ENCODE measurements at places on chromosomes 7 and 10.
A peak's percentile ranks its signal among the peaks of the same experiment; 100 is the strongest.

DNA sequence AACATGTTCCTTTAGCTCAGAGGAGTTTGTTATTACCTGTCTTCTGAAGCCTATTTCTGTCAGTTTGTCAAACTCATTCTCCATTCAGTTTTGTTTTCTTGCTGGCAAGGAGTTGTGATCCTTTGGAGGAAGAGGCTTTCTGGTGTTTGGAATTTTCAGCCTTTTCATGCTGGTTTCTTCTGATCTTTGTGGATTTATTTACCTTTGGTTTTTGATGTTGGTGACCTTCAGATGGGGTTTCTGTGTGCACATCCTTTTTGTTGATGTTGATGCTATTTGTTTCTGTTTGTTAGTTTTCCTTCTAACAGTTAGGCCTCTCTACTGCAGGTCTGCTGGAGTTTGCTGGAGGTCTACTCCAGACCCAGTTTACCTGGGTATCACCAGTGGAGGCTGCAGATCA lies 118.6 kb downstream of the PPP1R9A start:
- DNase-seq, result no peak

DNA sequence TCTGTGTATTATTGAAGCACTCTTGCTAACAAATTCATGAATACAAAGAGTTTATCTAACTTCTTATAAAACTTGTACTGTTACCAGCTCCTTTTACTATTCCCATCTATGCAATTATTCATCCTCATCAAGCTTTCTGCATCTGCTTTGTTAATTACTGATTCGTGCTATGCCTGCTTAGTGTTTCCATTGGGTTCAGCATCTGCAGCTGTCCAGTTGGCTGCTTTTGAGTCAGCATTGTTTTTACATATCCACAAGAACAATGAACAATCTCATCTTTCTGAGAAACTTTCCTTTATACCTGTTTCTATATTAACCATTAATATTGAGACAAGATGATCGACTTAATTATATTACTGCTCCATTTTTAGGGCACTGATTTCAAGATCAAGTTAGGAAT lies 19.6 kb upstream of the ANLN start:
- no peak for DNase-seq

DNA sequence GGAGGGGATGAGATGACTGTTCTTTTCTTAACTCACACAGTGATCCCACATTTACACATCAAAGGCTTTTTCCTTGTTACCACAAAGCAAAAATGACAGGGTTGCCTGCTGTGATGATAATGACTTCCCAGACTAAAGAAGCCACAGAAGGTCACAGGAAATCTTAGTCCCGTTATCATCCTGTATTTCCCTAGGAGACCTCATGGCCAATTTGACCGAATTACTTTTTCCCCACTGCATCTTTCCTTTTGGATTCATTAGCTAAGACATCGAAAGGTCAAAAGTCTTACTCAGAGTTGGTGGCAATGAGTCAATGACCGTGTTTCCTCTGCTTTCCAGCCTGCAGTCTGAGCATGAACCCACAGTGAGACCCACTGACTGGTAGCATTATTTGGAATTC lies 130.1 kb upstream of the INHBA start:
- no peak for DNase-seq

DNA sequence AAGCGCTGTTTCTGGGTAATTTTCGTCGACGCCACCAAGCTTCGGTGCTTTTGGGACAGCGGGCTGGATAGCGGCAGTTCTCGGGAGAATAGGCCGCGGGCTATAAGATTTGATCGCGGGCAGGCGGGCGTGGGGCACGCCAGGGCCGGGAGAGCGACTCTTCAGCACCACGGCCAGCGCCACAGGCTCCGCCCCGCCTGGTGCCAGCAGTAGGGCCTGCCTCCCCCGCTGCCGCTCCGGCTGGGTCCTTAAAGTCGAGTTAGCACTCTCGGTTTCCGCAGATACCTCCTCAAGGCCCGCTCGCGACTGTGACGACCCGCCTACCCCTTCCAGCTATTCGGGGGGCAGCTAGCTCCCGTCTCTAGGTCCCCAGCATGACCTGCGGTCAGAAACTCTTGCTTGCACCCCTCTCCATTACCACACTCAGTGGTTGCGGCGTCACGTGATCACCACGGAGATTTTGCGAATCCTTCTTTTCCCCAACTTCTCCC lies 9.4 kb downstream of the NXPH1 start:
- peak; percentile 78 for DNase-seq

- no peak for DNase-seq
Observed at GRCh38 chr10:9294132-9294663, 1239.7 kb downstream of the GATA3 start.

- no peak for DNase-seq
Observed at GRCh38 chr10:86399514-86399878, 32.9 kb upstream of the GRID1 start.

GRCh38 chr10:47359626-47360418 lies 11.7 kb downstream of the RBP3 start:
- DNase-seq, result no peak

- no peak for DNase-seq
Observed at GRCh38 chr7:27277628-27278027, 35.0 kb downstream of the EVX1 start.

DNA sequence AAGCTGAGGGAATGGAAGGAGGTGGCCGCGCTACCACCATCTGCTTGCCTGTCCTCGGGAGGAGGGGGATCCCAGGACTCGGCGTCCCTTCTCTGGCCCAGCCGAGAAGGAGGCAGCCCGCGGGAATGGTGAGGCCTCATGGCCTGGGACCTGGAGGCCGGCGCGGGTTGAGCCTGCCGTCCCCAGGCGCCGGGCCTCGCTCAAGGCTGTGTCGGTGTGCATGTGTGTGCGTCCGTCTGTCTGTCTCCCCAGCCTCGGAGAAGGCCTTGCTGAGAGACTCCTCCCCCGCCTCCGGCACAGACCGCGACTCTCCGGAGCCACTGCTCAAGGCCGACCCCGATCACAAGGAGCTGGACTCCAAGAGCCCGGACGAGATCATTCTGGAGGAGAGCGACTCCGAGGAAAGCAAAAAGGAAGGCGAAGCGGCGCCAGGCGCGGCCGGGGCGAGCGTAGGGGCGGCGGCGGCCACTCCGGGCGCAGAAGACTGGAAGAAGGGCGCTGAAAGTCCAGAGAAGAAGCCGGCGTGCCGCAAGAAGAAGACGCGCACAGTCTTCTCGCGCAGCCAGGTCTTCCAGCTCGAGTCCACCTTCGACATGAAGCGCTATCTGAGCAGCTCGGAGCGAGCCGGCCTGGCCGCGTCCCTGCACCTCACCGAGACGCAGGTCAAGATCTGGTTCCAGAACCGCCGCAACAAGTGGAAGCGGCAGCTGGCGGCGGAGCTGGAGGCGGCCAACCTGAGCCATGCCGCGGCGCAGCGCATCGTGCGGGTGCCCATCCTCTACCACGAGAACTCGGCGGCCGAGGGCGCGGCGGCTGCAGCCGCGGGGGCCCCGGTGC lies 1.3 kb downstream of the HMX3 start:
- DNase-seq, result peak; percentile 55

- DNase-seq, result no peak
Observed at GRCh38 chr7:94615666-94616065, 40.3 kb downstream of the SGCE start.

DNA sequence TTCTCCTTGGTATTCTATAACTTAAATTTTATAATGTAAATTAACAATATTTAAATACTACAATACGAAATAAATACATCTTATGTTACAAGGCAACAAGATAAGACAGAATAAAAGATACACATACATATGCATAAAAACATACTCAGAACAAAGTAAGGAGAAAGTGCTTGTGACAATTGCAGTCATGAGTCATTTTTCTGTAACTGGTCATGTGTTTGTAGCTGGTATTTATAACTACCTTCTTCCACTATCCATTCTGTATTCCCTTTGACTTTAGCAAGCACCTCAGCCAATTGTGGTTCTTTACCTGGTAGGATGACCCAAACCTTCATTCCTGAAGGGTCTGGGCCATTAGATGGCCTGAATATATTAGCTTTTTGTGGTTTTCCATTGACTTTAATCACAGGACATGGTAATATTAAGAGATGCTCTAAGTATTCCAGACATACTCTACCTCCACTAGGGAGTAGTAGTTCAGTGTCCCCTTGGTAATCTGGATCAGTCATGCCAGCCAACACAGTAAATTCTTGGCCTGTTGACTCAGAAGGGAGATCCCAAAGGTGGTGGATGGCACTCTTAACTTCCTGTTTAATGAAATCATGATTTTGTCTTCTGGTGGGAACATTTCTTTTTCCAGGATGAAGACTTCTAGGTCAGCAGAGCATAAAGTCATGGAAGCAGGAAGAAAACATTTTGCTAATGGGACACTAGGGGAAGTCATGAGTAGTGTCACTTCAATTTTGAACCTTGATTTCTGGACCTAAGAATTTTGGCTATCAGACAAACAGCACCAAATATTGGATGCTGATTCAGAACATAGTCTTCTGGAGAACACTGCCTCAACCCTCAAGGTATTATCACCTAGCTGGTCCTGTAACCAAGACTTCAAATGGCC lies 733.7 kb upstream of the IGFBP3 start:
- no peak for DNase-seq

DNA sequence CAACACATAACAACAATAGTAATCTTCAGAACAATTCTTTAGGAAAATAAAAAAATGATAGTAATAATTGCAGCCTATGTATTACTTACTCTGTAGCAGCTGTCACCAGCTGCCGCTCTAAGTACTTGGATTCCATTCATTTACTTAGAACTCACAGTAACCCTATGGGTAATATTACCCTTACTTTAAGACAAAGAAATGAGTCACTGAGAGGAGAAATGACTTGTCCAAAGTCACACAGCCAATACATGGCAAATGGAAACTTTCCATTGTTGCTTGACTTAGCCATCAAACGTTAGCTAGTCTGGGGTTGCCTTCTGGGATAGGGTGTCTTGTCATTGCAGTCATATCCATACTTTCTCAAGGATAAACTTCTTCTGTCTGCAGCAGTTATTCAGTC lies 3.6 kb downstream of the CCNY start:
- DNase-seq, result peak; percentile 39

DNA sequence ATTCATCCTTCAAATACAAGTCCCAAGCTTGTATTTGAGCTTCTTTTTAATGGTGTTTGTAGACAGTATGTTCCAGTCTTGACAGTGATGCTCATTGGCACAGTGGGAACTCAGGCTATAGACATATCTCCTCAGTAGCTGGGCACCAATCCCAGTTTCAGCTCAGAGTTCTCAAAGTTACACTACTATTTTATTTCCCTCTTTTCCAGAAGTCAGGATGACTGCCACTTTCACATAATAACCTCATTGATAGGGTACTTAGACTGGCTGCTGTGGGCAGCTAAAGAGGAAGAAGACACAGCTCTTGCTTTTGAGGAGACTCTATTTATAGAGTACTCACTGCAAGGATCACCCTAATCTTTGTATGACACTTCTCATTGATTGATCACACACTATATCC lies 2.4 kb downstream of the GBF1 start:
- no peak for DNase-seq

DNA sequence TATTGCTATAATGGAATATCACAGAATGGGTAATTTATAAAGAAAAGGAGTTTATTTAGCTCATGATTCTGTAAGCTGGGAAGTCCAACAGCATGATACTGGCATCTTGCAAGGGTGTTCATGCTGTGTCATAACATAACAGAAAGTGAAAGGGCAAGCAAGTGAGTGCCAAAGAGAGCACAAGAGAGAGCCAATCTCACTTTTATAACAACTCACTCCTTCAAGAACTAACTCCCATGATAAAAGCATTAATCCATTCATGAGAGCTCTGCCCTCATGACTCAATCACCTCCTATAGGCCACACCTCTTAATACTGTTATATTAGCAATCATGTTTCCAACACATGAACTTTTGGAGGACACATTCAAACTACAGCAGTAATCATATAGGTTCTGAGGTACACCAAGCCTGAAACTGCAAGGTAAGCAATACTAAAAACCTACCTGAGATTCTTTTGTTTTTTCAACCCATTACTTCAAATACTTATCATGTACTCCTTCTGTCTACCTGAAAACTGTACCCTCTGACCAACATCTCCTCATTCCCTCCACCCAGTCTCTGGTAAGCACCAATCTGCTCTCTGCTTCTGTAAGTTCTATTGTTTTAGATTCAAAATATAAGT lies 219.7 kb downstream of the MTERF1 start:
- no peak for DNase-seq

DNA sequence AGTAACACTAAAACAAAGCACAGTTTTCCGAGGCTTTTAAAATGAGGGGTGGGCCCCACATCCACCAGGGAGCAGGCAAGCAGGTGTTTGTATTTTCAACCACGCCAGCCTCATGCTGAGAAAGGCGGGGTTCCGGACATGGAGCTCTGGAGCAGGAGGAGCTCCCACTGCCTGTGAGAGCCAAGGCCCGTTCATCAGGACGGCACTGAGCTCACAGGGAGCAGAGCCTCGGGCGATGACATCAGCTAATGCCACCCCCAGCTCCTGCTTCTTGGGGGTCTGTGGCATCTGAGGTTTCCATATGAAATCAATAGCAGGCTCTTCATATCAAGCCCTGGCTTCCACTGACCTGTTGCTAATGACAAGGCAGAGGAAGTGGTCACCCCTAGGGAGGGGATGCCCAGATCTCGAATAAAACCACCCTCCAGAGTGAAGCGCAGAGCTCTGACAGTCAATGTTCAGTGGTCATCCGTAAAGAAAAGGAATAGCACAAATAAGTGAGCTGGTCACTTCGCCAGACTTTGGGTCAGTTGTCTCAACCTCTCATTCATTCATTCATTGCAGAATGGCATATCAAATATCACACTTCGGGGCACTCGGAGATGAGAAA lies 89.1 kb downstream of the TNS3 start:
- DNase-seq, result no peak

DNA sequence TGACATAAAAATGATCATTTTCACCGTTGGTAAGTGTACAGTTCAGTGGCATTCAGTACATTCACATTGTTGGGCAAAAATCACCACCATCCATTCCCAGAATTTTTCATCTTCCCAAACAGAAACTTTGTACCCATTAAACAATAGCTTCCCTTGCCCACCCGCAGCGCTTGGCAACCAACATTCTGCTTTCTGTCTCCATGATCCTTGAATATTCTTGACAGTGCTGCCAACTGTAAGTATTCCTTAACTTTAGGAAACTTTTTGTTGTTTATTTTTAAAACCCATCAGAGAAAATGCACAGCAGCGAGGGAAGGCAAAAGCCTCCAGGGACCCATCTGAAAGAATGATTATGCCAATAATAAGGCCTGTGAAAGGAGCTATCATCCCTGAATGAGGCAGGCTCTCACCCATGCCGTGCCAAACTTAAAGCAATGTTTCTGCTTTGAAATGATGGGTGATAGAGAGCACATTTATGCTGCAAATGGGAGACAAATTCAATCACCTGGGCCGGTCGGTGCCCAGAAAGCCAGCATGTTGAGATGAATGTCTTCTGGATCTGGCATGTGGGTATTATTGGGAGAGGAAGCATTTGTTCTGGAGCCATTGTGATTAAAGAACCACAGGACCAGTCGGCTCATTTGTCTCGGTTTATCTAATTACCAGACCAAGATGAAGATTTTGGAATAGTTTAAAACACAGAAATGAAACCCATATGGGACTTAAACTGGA lies 202.1 kb upstream of the NPVF start:
- no peak for DNase-seq

- no peak for DNase-seq
Observed at GRCh38 chr7:73786588-73786987, 16.5 kb upstream of the CLDN3 start.

- no peak for DNase-seq
Observed at GRCh38 chr7:26454180-26454579, 162.5 kb downstream of the SNX10 start.
